ENCODE measurements at places on chromosomes 16 and 17.

GRCh38 chr16:30526137-30526822, at the start of gene ZNF768:
Gene ZNF768 (minus strand): TSS chr16:30526566. CDS start chr16:30526413, 153 bp downstream.
- DNase-seq, result no peak

DNA sequence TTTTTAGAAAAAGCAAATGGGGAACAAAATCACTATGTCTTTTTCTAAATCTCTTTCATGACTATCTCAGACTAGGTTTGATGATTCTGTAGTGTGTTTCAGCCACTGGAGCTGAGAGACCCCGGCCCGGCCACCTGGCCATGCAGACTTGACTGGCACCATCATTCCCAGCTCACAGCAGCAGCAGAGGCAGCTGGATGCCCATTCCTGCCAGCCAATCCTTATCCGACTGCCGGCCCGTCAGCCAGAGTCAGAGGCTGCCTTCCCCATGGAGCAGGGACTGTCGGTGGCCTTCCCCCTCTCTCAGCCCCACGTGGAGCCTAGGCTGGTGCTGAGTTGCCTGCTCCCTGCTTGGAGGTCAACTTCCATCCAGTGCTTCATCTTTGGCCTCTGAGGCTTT, 56.0 kb upstream of the WSB1 start:
- DNase-seq, result no peak

DNA sequence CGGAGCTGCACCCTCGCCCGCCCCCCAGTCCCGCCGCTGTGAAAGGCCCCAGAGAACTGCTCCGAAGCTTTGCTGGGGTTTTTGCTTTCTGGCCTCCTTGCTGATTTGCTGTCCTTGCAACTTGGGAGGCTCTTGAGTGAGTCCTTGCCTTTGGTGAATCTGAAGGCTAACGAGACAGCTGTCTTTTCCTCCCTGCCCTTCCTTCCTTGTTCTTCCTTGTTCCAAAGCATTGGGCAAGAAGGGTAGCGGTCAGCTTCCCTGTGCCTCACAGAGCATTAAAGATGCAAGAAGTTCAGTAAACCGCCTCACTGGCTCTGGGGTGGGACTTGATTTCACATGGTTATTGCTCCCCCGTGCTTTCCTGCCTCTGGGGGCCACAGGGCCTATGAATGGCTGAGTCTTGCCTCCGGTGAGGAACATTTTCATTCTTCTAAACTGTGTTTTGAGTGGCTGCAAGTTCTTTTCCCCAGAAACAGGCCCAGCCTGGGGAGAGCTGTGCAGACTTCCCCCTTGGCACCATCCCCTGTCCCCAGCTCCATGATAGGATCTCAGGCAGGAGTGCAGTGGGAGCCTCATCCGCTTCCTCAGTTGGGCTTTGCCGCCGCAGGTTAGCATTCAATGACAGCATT, 1.4 kb downstream of the YPEL2 start:
- DNase-seq, result no peak

DNA sequence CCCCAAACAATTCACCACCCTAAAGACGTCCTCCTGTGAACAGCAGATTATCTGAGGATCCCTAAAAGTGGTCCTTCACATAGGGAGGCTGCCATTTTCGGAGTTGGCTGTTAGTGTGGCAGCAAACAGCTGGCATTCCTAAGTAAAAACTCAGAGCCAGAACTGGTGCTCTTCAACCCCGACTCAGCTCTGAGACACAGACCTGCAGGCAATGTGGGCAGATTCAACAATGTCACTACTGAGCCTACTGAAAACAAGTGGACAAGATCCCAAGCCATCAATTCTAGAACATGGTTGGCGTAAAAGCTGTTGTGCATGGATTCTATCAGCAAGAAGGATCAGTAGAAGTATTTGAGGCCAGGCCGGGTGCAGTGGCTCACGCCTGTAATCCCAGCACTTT, 247.2 kb downstream of the NTN1 start:
- DNase-seq, result no peak

DNA sequence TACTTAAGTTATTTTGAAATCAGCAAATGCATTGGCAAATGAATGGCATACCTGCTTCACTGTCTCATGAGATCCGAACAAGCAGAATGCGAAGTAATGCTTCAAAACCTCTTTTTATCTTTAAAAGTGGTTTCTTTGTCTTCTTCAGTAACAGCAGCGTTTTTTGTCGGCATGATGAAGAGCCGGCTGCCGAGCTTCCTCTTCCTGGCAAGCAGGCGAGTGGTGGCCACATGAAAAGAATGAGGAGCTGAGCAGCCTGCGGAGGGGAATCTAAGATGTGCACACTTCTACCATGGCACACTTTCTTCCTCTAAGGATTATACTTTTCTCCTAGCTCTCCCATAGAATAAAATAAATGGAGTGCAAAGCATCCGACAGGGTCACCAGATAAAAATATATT, 42.4 kb upstream of the AKTIP start:
- no peak for DNase-seq

DNA sequence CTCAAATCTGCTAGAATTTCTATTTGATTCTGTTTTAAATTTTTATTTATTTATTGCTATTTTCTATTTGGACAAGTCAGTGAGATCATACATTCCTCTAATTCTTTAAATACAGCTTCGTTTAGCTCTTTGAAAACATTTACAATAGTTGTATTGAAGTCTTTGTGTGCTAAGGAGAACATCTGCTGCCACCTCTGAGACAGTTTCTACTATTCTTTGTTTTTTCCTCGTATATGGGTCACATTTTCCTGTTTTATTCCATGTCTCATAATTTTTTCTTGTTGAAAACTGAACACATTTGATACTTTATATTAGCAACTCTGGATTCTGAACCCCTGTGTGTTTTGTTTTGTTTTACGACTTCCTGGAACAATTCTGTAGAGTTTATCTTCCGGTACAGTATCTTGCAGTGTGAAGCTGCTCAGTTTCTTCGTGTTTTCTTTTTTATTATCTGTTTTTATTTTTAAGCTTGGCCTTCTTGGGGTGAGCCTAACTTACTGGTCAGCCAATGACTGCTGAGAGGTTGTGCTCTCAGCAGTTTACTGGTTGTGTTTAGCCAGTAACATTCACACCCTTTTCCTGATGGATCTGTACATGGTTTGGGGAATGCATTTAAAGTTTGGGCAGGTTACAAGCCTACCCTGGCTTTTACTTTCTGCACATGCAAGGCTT, 99.0 kb downstream of the CA4 start:
- no peak for DNase-seq

GRCh38 chr16:48385253-48386150, at the start of gene SIAH1:
Gene SIAH1 (minus strand): TSS chr16:48385413. CDS start chr16:48362428, 22,985 bp downstream.
- no peak for DNase-seq

- no peak for DNase-seq
Measured at GRCh38 chr16:13453938-13454553, 465.9 kb upstream of the ERCC4 start.

- no peak for DNase-seq
Measured at GRCh38 chr17:1438593-1439083, 17.4 kb downstream of the CRK start.

DNA sequence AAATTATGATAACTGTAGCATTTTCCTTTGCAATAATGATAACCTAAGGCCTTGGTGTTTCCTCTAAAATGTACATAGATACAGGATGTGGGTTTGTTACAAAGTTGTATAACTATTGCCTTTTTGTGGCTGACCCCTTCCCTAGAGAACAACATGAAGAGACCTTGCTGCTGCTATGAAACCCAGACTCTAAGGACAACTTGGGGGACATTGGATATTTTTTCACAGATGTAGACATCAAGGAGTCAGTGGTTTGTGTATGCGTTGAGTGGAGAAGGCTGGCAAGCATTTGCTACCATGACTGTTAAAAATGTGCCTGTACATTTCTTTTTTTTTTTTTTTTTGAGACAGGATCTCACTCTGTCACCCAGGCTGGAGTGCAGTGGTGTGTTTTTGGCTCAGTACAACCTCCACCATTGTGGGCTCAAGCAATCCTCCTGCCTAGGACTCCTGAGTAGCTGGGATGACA, 12.3 kb downstream of the HMOX2 start:
- DNase-seq, result no peak

DNA sequence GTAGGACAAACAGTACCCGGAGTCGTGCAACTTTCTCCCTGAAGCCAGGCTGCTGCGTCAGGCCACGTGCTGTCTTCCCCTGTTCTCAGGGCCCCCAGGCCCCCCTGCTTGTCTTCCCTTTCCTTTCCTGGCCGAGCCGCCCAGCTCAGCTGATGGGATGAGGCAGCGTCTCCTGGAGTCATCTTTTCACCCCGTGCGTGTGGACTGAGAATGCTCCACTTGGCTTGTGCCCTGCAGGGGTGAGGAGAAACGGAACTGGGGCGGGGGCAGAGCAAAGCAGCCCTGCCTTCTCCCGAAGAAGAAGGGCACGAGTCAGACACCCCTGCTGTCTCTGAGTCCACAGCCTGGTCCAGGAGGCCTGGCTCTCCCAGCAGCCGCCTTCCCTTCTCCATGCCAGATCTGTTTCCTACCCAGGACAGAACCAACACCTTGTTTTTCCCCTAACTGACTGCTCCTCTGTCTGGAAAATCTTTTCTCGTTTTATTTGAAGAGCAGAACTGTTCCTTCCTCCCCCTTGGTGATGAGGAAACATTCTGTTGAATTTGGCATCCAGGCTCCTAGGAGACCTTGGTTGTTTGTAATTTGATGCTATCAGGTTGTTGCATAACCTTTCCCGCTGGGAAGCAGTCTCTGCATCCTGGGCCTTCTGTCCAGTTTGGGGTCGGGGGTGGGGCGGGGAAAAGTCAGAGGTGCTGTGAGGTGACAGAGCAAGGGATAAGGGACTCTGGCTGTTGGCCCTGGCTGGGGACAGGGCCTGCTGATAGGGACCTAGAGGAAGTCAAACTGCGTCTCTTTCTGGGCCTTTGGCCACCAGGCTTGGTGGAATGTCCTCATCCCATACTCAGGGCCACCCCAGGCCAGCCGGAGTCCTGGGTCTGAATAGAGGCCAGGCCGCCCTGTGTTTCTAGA, 78.8 kb downstream of the WIPI1 start:
- DNase-seq, result no peak

DNA sequence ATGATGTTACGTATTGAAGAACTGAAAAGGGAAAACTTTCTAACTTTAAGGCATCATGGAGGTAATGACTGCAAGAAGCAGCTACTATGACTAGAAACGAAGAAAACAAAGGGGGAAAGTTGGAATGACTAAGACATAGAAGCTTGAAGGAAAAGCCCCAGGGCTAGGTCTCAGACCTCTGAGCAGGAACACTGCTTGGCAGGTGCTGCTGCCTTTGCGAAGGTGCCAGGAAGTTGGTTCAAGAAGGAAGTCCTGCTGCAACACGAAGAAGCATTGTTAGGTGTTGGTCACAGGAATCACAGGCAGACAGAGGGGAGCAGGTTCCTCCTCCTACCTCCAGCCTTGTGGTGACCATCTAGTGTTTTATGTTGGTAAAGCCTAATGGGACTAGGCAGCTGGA, 48.1 kb upstream of the HS3ST4 start:
- DNase-seq, result no peak

DNA sequence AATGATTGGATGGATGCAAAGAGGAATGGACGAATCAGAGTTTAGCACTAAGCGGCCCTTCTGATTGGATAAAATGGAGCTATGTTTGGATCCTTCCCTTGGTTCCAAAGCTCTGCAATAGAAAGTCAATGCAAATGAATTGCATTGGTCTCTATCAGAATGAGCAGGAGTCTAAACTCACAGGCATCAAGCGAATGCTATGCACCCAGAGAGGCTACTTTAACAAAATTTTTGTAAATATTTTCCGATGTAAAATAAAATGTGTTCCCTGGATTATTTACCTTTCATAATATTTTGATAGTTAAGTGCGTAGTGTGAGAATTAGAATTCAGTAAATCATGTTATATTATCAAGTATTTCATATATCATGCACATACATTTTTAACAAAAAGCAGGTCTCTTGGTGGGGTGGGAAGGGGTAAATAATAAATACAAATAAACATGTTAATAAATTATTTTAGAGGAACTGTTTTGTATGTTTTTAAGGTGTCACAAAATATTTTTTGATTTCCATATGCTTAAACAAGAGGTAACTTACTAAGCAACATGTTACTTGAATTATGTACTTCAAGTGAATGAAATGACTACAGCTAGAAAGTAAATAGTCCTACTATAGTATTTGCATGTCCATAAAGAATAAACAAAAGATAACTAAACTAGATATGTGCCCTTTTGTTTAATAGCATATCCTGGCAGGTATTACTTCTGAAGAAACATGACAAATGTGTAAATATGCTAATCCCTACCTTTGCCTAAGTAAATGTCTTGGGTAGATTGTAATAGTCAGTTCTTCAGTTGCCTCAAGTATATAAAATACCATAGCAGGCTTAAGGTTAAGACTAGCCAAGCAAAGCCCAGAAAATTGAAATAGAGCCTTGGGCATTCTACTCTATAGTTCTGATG, 4.4 kb upstream of the UNK start:
- DNase-seq, result no peak

Data from cortex of kidney (tissue), 1 donor.